ENCODE measurements at places on chromosomes 13 and 19.

GRCh38 chr13:21676611-21677021 is 5.7 kb downstream of the FGF9 start:
- no peak for DNase-seq

DNA sequence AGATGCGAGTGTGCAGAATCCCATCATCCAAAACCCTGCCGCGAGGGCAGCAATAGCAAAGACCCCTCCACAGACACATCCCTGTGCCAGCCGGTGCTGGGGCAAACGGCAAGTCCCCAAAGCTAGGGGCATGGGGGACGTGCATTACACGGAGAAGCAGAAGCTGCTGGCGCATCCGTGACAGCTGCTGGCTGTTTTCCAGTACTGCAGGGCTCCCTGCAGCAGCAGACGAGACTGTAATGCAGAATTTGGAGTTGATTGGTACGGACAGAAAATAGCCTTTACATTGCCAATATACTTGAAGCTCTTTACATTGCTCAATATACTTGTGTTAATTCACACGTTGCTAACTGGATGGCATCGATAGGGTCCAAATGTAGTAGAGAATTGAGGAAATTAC is 77.2 kb upstream of the TMTC4 start:
- no peak for DNase-seq

DNA sequence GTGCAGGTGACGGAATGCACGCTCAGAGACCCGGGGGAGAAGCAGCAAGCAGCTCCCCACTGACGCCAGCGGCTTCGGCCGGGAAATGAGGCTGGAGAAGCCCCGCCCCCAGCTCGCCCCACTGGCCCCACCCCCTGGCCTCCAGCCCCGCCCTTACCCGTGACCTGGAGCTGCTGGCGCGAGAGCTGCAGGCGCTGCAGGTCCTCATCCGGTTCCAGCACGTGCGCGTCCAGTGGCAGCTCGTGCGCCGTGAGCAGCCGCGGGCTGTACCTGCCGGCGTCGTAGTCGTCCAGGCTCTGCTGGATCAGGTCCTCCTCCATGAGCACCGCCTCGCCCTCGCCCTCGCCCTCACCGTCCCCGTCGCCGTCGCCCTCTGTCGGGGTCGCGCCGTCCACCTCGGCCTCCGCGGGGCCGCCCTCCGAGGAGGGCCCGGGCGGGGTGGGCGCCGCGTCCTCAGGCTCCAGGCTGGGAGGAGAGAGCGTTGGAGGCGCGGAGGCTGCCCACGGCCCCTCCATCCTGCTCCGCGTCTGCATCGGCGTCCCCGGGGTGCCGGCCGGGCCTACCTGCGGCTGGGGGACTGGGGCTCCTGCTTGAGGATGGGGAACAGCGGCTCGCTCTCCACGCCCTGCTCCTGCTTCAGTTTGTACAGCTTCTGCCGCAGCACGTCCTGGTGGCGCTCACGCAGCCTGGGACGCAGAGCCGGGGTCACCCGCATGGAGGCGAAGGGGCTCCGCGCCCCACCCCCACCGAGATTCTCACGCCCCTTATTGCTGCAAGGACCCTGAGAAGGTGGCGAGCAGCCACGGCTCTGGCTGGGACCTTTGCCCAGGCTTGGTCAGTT is 6.4 kb upstream of the TBXA2R start:
- no peak for DNase-seq

DNA sequence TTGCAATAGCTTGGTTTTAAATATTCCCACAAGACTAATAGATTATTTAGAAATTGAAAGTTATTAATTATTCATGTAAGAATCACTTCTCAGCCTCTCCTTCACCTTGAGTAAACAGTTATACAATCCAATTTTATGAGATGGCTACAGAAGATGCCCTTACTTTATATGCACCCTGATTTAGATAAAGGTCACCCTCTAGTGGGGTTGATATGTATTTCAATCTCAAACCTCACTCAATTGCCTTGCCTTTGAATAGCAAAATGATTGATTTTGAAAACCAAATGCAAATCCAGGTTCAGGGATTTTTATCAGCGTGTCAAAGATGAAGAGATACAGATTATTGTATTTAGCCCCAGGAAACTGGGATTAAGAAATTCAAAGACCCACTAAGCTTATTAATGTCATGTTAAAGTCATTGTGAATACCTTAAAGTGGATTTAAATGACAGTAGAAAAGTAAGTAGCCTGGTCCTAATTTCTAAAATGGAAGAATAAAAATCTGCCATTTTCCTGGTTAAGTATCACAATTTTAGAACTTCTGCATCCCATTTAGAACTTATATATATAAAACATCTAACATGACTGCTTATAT is 305.1 kb downstream of the ITGBL1 start:
- no peak for DNase-seq

DNA sequence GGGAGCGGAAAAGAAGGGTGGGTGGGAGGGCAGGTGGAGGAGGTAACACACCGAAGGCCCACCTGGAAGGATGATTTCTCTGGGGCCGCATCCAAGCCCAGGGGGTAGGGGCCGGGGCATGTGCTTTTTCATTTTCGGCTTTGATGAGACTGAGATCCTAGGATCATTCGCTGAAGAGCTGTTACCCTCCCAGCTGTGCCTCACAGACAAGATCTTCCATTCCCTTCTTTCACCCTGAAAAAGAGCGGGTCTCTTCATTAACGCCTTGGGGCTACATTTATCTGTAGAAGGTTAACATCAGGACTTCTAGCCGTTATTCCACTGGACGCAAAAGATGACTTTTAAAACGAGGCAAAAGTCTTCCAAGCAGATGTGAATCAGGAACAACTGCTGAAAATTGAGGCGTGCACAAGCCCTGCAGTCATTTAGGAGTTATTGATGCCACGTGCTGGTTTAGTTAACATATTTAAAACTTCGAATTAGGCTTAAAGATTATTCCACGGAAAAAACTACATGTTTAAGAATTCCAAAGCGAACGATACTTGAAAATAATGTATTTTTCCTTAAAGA is 1.1 kb downstream of the LMO7 start:
- DNase-seq = no peak

DNA sequence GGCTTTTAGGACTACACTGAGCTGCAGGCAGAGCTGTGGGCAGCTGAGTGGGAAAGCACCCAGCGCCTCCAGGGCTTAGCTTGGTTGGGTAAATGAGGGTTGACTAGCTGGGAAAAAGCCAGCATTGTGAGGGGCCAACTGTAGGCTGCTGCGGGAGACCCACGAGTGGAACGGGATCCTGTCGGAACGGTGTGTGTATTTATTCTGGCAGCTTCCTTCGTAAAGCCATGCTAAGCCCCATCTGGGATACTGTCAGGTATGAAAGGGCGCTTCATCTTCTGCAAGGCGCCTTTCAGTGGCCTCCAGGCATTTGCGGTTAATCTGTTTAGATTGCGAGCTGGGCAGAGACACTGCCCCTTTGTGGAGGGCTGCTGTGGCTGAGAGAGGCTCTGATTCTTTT is 39.5 kb upstream of the CNMD start:
- no peak for DNase-seq

DNA sequence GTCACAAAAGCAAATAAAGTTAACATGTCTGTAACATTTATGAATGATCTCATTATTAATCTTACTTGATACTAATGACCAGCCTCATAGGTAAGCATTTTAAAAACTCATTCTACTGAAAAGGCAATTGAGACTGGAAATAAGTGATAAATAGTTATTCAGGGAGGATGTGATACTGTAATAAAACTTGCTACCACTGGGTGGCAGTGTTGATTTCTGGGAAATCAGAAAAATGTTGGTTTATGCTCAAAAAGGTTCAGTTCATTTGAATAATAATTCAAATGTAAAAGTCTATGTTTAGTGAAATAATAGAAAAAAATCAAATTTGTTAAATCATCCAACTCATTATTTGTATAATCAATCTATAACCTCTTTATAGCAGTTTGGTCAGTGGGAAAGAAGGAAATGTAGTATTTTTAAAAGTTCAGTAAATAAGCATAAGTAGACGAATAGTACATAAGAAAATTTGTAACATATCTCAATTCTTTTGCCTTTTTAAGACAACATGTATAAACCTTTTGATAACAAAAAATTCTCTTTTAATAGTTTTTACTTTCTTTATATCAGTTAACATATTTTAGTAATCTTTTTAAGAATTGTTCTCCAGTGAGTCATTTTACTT is 9.6 kb downstream of the ABHD13 start:
- DNase-seq = no peak

DNA sequence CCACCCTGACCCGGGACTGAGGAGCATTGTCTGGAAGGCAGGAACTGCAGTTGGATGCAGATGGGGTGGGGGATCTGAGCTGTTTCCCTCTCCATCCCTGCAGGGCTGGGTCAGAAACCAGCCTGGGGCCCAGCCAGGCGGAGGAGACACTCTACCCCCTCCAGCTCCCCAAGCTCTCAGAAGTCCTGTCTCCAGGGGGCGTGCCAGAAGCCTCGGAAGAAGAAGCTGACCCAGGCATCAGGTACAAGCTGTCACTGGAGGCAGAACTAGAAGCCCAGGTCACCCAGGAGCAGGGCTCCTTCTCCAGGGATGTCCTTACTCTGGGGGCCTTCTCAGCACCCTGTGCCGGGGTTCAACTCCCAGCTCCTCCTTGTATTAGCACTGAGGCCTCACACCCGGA is 15.5 kb downstream of the SIX5 start:
- DNase-seq = peak; percentile 32

GRCh38 chr13:92074658-92075057 is 676.2 kb downstream of the GPC5 start:
- DNase-seq = no peak

- DNase-seq = no peak
These were observed 68.6 kb downstream of the SPACA7 start for GRCh38 chr13:112444416-112445399.

- DNase-seq = peak; percentile 37
These were observed 62.9 kb upstream of the MCF2L start for GRCh38 chr13:112905990-112906641.

- no peak for DNase-seq
These were observed 860.5 kb downstream of the PCDH9 start for GRCh38 chr13:66369666-66370065.

DNA sequence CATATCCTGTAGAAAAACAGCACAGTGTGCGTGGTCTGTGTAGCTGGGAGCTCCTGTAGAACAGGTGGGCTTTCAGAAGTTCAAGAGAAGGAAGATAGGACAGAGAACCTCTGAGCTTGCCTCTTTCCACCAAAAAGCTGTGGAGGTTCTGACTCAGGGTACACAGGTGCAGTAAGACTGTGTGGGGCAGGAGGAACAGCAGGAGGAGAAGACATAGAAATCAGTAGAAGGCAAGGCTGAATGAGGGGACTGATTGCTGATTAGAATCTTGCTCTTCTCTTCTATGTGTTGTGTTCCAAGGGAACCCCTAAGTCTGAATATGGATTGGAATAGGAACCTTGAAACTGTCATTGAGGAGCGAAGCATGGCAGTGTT is 122.7 kb downstream of the AKAP11 start:
- no peak for DNase-seq

All from natural killer cell treated with Interleukin-12 subunit alpha and Interleukin-12 subunit beta and Interleukin-15 and Interleukin-18, amount 100 ng/mL, for 72 hours (primary cell).